ENCODE measurements at places on chromosomes 5 and 9.
A peak's percentile ranks its signal among the peaks of the same experiment; 100 is the strongest.

- DNase-seq = no peak
These were observed 41.5 kb downstream of the PIP5K1B start for GRCh38 chr9:68746525-68746924.

DNA sequence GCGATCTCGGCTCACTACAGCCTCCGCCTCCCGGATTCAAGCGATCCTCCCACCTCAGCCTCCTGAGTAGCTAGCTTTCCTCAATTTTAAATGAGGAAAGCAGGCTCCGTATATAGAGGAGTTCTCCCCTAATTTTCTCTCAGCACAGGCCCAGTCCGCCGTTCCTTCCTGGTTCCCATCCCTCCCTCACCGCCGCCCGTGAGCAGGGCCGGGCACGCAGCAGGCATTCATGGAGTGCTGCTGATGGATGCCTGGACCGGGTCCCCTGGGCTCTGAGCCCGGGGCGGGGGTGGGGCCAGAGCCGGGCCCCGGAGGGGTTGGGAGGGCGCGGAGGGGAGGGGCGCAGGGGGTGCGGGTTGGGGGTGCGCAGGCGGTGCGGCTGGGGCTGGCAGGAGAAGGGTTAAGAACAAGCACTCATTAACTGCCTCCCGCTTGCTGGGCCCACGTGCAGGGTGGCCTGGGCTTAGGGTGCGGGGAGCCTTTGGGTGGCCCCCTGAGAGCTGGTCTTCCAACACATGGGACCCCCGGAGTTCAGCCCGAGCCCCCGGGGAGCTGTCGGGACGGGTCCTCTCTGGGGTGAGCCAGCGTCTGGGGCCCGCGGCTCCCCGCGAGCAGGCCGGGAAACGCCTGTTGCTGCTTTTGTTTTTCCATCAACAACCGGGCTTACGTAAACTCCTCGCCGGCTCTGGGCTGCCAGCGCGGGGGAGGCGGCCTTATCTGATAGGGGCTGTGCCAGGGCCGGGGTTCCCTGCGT, 33.7 kb downstream of the LHX2 start:
- DNase-seq = peak; percentile 19

DNA sequence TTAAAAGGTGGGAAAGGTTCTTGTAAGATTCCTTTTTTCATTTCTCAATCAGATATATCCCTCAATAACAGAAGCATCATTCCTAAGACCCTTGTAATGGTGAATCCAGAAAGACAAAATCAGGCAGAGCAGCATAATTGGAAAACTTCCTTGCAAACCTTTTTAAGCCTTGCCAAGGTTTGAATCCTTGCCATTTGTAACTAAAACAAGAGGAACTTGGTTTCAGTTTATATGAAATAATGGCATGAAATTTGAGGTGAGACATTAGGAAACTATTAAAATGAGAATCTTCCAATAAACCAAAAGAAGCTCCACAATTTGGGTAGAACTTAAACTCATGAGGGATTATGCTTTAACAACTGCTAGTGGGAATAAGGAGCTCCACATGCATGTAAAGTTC, 384.7 kb upstream of the SMC2 start:
- no peak for DNase-seq

GRCh38 chr9:90774682-90775081, 26.9 kb upstream of the SYK start:
- DNase-seq = peak; percentile 8

- no peak for DNase-seq
These were observed 16.2 kb downstream of the MIGA2 start for GRCh38 chr9:129052592-129052991.

- peak; percentile 83 for DNase-seq
These were observed 74.2 kb downstream of the SHB start for GRCh38 chr9:37994639-37995347.

DNA sequence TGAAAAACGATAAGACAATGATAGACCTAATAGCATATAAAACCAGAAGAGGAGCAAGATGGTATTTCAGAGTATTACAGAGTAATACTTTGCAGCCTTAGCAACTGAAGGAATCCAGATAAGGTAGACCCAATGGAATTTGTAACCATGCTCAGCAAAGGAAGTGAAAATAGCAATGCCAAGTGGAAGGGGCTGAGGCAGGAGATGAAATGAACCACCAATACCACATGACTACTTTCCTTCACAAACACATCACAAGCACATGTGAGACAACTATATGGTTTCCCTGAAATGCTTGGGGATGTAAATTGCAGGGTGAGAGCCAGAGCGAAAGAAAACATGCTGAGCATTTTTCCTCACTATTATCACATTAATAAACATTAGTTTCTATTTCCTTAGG, 79.8 kb upstream of the MELK start:
- DNase-seq = no peak

GRCh38 chr5:145918397-145918796, 18.0 kb upstream of the SH3RF2 start:
- no peak for DNase-seq

DNA sequence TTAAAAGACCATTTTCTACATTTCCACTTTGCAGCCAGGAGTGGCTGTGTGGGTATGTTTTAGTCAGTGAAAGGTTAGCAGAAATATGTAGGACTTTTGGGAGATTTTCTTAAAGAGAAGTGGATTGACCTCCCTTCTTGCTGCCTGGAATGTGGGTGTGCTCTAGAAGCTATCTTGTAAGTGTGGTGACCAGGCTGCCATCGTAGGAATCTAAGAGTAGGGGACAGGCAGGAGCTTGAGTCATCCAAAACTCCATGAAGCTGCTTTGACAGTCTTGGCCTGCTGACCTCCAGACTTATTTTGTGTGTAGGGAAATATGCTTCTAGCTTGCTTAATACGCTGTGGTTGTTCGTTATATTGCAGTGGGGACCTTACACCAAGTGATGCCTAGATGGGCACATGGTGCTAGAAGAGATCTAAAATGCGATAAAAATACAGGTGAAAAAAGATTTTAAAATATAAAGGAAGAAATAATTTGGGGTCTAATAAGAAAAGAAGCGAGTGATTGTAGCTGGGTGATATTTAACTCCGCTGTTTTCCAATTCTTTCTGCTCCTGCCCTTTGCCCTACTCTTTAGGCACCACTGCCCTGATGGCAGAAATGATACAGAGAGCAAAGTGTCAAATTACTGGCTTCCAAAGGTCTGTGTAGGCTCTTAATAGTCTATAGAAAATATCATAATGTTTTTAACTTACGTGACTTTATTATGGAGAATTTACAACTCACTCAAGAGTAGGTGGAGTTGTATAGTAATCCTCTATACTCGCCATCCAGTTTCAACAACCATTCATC, 298.2 kb upstream of the ZNF608 start:
- no peak for DNase-seq

Data from NCI-H1092 (cell line).